ENCODE measurements at places on chromosomes 5 and 9. TPM values are rescaled to one million over a fixed set of nuclear protein-coding genes. Genes with fewer than 3 reads are reported as not detected.

Gene HAVCR1
- 23.9 TPM for total RNA-seq

Gene CCDC171
- 2.0 TPM for total RNA-seq

DNA sequence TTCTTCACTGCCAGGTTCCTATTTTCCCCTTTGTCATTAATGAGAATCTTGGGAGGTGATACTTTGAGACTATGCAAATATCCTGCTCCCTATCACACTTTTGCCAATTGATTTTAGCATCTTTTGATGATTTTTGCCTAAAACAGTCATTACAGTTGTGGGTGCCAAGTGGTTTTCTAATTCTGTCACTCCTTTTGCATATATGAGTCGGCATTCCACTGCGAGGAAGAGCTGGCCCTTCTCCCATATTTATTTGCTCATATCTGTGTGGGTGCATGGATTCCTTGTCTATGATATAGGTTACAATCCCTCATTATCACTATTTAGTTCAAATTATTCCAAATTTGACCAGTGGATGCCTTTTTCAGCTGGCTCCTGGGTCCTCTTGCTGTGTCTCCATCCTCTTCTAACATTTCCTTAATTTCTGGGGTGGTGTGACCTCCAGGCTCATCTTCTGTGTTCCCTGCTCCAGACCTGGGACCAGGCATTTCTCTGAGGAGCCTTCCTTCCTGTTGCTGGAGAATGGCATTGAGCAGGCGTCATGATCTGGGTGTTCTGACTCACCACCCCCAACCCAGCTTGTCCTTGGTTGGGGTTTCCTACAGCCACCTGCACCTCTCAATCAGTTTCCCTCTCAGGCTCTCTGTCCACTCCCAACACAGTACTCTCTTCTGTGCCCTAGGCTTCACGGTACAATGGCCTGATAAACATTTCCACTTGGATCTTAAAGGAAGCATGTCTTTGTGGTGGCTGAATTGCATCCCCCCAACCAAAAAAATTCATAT is 106.7 kb downstream of the NXNL2 start:
- H3K36me3 ChIP-seq: peaks cover 12% of the 10 kb centered on the region
- no peak for DNase-seq
- H3K27me3 ChIP-seq: peaks cover 38% of the 10 kb centered on the region

Gene NME5
- total RNA-seq: not detected

DNA sequence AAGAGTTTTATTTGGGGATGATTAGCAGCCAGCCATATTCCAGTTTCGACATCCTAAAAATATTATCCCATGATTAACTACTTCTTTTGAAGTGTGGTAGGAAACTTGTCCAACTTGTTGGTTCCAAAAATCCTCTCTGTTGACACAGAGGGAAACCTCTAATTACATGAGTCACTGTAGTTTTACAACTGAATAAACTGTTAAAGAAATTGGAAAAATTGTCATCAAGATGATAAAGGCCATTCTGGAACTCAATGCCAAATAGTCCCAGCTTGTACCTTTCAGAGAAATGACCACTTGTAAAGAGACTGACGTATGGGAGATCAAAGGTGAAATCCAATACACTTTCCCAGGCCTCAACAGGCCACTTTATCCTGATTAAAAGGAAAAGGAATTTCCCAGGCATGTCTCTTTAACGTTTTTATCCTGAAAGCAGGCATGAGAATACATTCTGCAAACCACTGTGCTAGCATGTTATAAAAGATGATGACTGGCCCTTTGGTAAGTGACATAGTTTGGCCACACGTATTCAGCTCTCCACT is 261.6 kb downstream of the GLIS3 start:
- H3K27ac ChIP-seq: no peak overlapping the region
- no peaks in the 10 kb centered on the region for H3K36me3 ChIP-seq
- no peak overlapping the region for H3K4me3 ChIP-seq
- H3K4me1 ChIP-seq: no peaks in the 10 kb centered on the region
- DNase-seq: no peak
- H3K27me3 ChIP-seq: peaks cover 23% of the 10 kb centered on the region

Gene C8G
- total RNA-seq: 2.5 TPM

DNA sequence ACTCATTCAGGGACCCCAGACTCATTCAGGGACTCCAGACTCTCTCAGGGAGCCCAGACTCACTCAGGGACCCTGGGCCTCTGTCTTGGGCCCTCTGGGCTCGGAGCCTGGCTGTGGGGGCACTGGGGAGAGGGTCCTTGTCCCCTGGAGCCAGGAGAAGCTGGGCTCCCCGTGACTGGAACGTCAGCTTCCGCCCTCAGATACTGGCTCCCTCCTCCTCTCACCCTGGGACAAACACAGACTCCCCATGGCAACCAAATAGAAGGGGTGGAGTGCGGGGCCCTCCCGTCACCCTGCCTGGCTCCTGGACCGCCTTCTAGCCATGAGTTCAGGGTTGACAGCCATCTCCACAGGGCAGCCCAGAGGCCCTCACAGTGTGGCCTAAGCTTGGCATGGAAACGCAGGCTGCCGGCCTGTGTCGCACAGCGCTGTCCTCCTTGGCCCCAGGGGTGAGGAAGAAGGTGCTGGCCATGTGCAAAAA is 27.6 kb downstream of the ZDHHC11B start:
- H3K4me1 ChIP-seq: peaks cover 5% of the 10 kb centered on the region
- peaks cover 2% of the 10 kb centered on the region for H3K27me3 ChIP-seq
- no peaks in the 10 kb centered on the region for H3K36me3 ChIP-seq
- no peak overlapping the region for H3K4me3 ChIP-seq
- DNase-seq: no peak

Gene TXNDC8
- not detected for total RNA-seq

DNA sequence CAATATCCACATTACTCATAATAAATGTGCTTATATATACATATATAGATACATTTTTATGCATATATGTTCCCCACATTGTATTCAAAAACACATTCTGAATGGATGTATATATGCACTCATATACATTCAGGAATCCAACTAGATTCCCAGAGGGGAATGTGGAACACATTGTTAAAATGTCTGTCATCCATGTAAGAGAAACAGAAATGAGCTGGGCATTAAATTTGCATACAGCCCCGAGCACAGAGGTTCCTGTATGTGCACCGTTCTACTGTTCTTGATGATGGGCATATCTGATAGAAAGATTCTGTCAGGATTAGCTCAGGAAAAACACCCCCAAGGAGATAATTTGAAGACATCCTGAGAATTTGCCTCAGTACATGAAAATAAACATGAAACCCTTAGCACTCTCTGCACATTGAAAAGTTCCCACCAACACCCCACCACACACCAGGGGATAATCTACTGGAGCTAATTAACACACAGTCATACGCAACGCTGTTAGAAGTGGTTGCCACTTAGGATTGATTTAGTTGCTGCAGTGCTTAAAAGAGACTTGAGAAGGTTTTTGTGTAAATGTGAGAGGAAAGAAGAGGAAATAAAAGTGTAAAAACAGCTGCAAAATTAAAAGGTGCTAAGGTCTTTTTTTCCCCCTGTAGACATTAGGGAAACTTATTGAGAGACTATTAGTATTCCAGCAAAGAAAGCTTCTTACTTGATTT is 223.3 kb downstream of the SLF1 start:
- no peak overlapping the region for H3K27ac ChIP-seq
- peaks cover 8% of the 10 kb centered on the region for H3K4me1 ChIP-seq
- H3K36me3 ChIP-seq: no peaks in the 10 kb centered on the region
- H3K27me3 ChIP-seq: no peaks in the 10 kb centered on the region
- no peak overlapping the region for H3K4me3 ChIP-seq

Gene PLAC8L1
- 2.5 TPM for total RNA-seq

Gene TLN1
- total RNA-seq: 490 TPM
